ENCODE measurements at places on chromosomes 6 and 20.

DNA sequence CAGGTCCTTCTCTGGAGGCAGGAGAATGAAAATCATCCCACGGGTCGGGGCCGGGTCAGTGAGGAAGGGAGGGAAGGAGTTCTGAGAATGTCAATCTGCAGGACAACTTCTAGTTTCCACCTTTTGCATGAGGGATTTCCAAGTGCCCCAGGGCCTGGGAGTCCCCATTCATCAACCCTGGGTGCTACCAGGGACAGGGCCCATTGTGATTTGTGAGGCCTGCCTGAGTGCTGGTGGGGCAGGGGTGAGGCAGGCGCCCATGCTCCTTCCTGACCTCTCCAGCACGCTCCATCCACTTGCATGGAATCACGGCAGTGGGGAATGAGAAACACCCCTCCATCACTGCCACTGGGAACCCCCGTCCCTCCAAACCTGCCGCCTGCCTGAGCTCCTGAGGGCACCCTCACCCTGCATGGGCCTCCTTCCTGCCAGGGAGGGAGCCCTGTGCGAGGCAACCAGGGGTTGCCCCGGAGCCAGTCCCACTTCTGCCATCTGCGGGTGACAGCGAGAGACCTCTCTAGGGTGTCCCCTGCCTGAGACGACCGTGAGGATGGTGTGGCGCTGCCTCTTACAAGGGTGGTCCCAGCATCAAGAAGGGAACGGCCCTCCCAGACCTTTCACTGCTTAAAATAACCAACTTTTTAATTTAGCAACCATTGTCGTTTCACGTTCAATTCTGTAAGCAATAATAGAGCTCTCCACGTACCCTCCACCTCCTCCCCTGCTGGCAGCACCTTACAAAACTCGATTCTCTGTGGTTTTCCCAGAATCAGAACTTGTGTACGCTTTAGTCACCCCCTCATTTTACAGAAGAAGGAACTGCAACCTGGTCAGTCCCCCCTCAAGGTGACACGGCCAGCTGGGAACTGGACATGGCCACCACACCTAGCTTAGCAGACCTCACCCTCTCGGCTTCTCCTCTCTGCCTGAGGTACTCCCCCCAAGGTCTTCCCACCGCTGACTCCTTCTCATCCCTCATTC lies 28.6 kb downstream of the PMEPA1 start:
- DNase-seq, result peak; percentile 72

DNA sequence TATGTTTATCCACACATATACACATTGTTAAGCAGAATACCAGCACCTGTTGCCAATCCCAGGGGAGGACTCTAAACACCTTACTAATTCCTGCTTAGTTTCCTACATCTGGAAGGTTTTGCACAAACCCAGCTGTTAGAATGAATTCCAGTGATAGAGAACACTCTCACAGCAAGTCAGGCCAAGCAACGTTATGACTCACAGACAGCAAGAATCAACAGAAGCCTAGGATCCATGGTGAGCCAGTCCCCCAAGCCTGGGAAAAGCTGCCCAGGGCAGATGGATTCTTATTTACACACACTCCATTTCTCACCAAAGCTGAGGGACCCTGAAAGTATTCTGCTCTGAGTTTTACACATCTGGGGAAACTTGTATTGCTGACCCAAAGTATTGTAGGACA lies 291.7 kb downstream of the SLC35F1 start:
- no peak for DNase-seq

DNA sequence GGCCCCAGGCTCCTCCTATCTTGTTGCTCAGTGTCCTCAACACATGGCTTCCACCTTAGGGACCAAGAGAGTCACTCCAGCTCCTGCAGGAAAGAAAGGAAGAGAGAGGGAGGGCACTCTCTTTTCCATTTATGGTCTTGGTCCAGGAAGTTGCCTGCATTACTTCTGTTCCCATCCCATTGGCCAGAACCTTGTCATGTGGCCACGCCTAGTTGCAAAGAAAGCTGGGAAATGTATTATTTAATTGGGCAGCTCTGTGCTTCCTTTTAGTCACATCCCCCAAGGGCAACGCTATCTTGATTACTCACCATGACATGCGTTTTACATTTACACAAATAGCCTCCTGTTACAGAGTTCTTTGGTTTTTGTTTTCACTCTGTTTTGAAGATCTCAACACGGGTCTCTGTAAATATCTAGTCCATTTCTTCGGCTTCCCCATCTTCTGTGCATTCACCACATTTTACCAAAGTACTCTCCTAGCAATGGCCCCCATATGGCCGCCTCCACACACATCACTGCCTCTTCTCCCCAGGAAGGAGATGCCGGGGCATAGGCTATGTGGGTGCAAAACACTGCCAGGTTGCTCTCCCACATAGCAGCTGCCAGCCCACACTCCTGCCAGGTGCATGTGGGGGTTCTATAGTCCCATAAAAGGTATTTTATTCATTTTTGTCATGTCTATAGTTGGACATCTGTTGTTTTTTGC lies 35.7 kb upstream of the ZMYND8 start:
- DNase-seq, result peak; percentile 64

DNA sequence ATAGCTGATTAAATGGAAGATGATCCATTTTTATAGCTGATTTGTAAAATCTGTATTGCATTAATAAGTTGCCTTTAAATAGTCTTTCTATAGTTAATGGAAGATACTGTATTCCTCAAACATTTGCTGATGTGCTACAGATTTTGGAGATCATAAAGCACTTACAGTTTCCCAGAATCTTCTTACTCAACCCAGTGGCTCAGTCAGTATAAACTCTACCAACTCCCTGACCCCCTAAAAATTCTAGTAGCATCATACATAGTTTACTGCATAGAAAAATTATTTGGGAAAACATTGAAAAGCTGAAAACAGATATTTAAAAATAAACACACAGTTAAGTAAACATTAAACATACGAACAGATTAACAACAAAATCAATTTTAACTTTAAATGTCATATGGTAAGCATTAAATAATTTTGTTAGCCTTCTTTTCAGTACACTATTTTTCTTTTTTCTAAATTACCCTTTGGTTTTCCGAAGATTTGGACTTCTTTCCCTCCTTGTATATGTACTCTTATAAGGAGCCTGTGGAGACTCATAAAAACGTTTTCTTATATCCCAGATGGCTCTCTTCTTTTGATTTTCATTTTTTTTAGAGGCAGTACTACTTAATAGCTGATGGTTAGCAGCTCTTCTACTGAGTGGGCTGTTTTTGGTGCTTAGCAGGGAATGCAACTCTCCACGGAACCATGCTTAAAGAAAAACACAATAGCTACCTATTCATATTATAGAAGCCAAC lies 62.7 kb upstream of the BMP5 start:
- no peak for DNase-seq

DNA sequence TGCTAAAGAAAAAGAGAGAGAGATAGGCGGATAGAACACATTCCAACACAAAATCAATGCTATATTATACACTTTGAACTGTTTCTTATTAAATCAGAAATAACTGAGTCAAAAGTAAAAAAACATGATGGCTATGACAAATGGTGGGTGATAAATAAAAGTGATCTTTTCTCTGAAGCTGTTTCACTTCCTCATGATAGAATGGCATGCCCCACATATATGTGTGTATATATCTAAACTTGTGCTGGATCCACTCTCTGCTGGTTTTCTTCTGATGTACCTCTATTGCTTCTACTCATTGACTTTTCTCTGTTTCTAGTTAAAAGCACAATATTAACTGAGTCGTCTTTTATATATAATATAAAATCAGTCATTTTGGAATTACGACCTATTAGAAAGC lies 429.9 kb downstream of the PKHD1 start:
- no peak for DNase-seq

GRCh38 chr6:107539409-107539808 lies 49.5 kb downstream of the SOBP start:
- DNase-seq, result no peak

- no peak for DNase-seq
Observed at GRCh38 chr6:15755526-15755925, 92.7 kb upstream of the DTNBP1 start.

DNA sequence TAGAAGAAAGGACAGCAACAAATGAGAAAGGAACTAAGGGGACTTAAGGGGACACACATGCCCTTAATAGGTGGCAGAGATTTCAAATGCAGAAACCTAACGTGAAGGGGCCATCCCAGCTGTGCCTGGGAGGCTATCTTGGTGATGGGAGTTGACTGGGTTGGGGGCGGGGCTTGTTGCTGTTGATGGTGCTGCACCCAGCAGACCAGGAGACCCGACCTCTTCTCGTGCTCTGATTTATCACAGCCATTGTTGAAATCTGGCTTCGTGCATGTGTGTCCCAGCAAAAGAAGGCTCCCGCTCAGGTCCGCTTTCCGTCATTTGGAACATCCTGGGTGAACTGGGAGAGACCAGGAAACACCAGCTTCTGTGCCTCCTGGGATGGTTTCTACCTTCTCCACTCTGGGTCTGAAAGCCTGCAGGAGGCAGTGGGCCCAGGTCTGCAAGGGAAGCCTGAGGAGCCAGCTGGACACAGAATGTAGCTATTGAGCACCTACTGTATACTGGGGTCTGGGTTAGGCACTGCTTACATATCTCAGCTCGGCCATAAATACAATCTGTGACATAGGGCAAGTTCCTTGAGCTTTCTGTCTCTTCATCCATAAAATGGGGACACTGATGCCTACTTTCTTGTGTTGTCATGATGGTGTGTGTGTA lies 32.1 kb downstream of the TOX2 start:
- no peak for DNase-seq

DNA sequence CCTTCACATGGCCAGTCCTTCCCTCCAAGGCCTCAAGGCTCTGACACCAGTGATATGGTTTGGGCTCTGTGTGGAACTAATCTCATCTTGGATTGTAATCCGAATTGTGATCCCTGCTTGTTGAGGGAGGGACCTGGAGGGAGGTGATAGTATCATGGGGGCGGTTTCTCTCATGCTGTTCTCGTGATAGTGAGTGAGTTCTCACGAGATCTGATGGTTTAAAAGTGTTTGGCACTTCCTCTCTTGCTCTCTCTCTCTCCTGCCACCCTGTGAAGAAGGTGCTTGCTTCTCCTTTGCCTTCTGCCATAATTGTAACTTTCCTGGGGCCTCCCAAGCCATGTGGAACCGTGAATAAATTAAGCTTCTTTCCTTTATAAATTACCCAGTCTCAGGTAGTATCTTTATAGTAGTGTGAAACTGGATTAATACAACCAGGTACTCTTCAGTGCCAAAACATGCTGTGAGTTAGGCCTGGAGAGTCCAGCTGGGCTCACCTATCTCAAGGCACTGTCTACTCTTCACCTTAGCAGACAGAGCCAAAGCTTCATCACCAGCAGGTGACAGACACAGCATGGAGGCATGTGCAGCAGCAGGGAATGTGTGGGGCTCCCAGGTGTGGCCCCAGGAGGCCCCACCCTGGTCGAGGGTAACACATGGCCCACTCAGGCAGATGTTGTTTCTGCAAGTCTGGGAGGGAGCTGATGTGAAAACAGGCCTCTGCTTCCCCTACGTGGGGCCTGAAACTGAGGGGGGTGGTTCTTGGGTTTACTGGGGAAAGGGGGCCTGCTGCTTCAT lies 97.5 kb upstream of the CDYL start:
- no peak for DNase-seq

DNA sequence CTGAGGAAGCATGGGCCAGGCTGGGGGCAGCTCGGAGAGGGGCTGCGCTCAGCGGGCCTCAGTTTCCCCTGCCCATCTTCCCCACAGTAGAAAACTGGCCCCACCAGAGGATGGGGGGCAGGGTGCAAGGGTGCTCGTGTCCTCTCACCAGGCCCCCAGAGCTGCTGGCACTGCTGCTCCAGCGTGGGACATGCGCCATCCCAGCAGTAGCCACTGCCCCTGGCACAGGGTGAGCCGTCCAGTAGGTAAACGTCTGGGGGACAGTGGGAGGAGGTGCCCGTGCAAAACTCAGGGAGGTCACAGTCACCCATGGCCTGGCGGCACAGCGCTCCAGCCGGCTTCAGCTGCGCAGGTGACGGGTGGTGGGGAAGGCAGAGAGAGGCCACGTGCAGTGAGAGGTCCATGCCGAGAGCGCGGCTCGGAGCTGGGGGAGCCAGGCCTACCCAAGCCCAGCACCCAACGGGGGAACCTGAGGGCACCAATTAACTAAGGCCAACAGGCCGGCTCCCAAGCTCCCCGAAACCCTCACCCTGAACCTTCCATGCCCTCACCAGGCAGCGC lies 8.9 kb upstream of the GFRA4 start:
- no peak for DNase-seq

DNA sequence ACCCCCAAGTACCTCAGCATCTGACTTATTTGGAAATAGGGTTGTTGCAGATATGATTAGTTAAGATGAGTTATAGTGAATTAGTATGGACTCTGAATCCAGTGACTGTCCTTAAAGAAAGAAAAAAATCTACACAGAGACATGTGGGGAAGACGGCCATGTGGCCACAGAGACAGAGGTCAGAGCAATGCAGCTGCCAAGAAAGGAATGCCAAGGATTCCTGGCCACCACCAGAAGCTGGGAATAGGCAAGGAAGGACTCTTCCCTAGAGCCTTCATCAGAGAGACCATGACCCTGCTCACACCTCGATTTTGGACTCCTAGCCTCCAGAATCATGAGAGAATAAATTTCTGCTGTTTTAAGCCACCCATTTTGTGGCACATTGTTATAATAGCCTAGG lies 81.8 kb downstream of the FYN start:
- no peak for DNase-seq
